ENCODE measurements at places on chromosomes 11 and 22. TPM values are rescaled to one million over a fixed set of nuclear protein-coding genes. Genes with fewer than 3 reads are reported as not detected.

TENM4 gene
- total RNA-seq: 25.0 TPM

MS4A14 gene
- total RNA-seq: 0.07 TPM

NRIP3 gene
- total RNA-seq: 4.5 TPM

OR8H3 gene
- not detected for total RNA-seq

POTEH gene
- total RNA-seq: not detected

FGF3 gene
- total RNA-seq: not detected

DNA sequence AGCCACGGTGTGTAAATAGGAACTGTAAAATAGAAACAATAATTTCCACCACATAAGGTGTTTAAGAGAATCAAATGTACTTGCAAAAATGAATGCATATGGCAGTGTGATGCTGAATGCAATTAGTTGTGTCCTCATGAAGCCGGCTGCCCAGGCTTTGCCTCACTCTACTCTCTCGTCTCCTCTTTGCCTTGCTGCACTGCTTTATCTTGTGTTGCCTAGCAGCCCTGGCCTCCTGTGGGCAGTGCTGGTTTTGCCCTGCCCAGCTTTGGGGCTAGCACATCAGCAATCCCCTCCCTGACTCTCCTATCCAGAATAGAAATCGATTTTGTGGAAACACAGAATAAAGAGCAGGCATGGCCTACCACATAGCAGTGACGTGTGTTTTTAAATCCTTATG, 30.0 kb downstream of the LRRC32 start:
- no peak overlapping the region for H3K4me3 ChIP-seq
- DNase-seq: no peak
- no peaks in the 10 kb centered on the region for H3K36me3 ChIP-seq
- H3K27ac ChIP-seq: no peak overlapping the region
- H3K27me3 ChIP-seq: no peaks in the 10 kb centered on the region

DNA sequence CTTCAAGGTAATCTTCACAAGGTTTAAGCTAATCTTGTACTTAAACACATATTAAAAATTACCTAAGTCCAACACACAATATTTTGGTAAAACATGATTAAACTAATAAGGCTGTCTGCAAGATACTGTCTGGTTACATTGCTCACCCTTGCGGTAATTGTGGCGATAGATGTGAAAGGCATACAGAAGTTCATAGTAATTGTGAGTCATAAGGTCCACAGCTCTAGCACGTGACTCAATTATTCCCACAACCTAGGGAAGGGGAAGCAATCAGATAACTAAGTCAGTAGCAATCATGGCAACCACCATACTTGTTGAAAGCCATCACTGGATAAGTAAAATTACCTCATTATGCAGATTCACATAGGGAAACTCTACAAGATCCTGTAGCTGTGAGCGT, 30.5 kb upstream of the FNBP4 start:
- no peaks in the 10 kb centered on the region for H3K4me1 ChIP-seq
- H3K27me3 ChIP-seq: no peaks in the 10 kb centered on the region
- H3K36me3 ChIP-seq: peaks cover 59% of the 10 kb centered on the region
- H3K27ac ChIP-seq: no peak overlapping the region

DNA sequence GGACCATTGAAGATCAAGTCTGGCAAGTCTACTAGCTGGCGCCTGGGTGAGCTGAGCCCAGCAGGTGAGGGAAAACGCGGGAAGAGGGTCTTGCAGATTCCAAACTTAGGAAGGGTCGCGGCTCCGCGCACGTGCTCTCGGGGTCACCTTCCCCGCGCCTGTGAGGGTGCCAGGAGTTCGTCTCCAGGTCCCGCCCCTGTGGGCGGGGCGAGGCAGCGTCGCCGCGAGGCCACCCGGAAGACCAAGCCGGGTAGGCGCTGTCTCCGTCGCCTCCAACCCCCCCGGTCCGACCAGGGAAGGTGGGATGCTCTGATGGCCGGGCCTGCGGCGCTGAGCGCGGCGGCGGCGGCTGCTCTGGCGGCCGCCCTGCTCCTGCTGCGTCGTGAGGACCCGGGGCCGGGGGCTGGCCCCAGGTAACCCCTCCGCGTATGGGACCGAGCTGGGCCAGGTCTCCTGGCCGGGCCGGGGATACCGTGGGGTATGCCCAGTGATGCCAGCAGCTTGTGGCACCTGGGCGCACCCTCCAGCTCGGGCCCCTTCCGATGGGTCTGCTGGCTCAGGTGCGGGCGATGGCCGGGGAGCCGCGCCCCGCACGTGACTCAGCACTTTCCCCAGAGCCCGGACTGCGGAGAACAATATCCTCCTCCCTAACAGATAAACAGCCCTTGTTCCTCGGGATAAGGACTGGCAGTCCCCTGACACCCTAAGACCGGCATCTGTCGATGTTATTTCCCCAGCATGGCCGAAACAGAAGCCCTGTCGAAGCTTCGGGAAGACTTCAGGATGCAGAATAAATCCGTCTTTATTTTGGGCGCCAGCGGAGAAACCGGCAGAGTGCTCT, at the start of gene HTATIP2:
TSS of gene HTATIP2 (plus strand) at position 215 of the 841 bp plus-strand sequence. CDS start at position 739, 524 bp downstream.
- H3K36me3 ChIP-seq: peaks cover 6% of the 10 kb centered on the region
- DNase-seq: peak; percentile 67
- peak within 1 kb of the TSS; percentile 75 for H3K4me3 ChIP-seq
- peaks cover 35% of the 10 kb centered on the region for H3K4me1 ChIP-seq
- peak within 1 kb of the TSS; percentile 25 for H3K27ac ChIP-seq

DNA sequence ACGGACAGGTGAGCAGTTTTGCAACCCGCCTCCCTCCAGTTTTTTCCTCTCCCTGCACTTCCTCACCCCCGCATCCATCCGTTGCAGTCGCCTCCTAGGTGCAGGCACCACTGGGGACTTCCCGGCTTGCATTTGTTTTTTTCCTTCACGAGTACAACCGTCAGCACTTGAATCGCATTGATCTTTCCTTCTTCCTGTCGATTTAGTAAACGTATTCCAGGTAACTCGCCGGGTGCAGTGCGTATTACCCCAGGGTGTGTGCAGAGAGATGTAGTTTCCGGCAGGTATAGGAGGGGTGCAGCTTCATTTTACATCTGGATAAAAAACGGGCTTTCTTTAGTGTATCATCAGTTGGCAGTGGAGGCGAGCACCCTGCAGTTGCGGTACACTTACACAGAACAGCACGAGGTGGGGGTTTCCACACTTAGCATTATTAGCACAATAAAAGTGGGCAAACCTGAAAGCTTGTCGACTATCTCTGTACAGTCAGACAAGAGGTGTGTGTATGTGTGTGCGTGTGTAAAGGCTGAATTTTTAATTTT, at the start of gene SORL1-AS1:
TSS of gene SORL1-AS1 (minus strand) at position 359 of the 542 bp plus-strand sequence.
- H3K27me3 ChIP-seq: peaks cover 15% of the 10 kb centered on the region
- no peak for DNase-seq
- peaks cover 82% of the 10 kb centered on the region for H3K4me1 ChIP-seq
- peak within 1 kb of the TSS; percentile 96 for H3K4me3 ChIP-seq
- H3K27ac ChIP-seq: peak within 1 kb of the TSS; percentile 87

- no peaks in the 10 kb centered on the region for H3K36me3 ChIP-seq
- H3K27me3 ChIP-seq: peaks cover 30% of the 10 kb centered on the region
- DNase-seq: peak; percentile 21
- H3K4me1 ChIP-seq: peaks cover 43% of the 10 kb centered on the region
- H3K27ac ChIP-seq: no peak overlapping the region
- peak overlapping the region; percentile 53 for H3K4me3 ChIP-seq
Measured at GRCh38 chr22:27614006-27614649, 187.4 kb downstream of the MN1 start.

GRCh38 chr11:3052567-3052966, 4.7 kb downstream of the CARS1 start:
- peaks cover 10% of the 10 kb centered on the region for H3K36me3 ChIP-seq
- peaks cover 42% of the 10 kb centered on the region for H3K4me1 ChIP-seq
- peak overlapping the region; percentile 95 for H3K27ac ChIP-seq
- no peak overlapping the region for H3K4me3 ChIP-seq

- no peak overlapping the region for H3K4me3 ChIP-seq
- H3K4me1 ChIP-seq: no peaks in the 10 kb centered on the region
- H3K36me3 ChIP-seq: peaks cover 27% of the 10 kb centered on the region
- H3K27me3 ChIP-seq: no peaks in the 10 kb centered on the region
- no peak overlapping the region for H3K27ac ChIP-seq
Measured at GRCh38 chr22:23698673-23699235, 7.9 kb downstream of the RGL4 start.

GRCh38 chr11:34481307-34481706, 32.3 kb downstream of the ELF5 start:
- DNase-seq: no peak
- no peaks in the 10 kb centered on the region for H3K4me1 ChIP-seq
- no peaks in the 10 kb centered on the region for H3K27me3 ChIP-seq
- no peaks in the 10 kb centered on the region for H3K36me3 ChIP-seq

Measured in WTC11 (cell line).